ENCODE measurements at places on chromosomes 3 and 15. TPM values are rescaled to one million over a fixed set of nuclear protein-coding genes. Genes with fewer than 3 reads are reported as not detected.

- no peak for DNase-seq
These were observed 18.5 kb upstream of the C3orf62 start for GRCh38 chr3:49295489-49296058.

- DNase-seq = no peak
These were observed 962 bp downstream of the NMNAT3 start for GRCh38 chr3:139676632-139677387.

DNA sequence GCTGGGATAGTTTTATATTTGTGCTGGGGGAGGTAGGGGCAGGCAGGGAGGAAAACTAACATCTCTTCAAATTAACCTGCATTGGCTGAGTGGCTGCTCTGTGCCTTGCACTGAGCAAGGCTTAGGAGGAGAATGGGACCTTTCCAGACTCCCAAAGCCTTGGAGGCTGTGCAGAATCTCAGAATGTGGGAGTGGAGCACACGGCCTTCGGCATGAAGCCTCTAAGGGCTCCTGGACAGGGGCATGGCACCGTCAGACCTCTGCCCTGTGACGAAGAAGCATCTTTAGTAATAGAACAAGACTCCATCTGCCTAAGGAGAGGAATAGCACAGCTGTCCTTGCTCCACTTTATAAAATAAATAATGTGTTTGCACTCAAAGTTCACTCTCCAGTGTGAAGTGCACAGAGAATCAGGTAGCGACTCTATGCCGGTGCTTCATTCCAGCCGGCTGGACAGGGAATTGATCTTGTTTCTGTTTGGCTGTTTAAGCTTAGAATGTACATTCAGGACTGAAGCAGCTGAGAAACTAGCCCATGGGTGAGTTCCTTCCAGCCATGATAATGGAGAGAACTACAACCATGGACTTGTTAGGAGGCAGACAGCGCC is 228.5 kb upstream of the ADAMTS9 start:
- no peak for DNase-seq

GRCh38 chr3:16513141-16514020 is at the start of gene RFTN1:
RFTN1 (minus strand) TSS chr3:16513699; CDS start chr3:16493869, 19,830 bp downstream.
- DNase-seq = no peak

GRCh38 chr3:18098960-18099587 is 326.1 kb downstream of the SATB1 start:
- DNase-seq = peak; percentile 97

DNA sequence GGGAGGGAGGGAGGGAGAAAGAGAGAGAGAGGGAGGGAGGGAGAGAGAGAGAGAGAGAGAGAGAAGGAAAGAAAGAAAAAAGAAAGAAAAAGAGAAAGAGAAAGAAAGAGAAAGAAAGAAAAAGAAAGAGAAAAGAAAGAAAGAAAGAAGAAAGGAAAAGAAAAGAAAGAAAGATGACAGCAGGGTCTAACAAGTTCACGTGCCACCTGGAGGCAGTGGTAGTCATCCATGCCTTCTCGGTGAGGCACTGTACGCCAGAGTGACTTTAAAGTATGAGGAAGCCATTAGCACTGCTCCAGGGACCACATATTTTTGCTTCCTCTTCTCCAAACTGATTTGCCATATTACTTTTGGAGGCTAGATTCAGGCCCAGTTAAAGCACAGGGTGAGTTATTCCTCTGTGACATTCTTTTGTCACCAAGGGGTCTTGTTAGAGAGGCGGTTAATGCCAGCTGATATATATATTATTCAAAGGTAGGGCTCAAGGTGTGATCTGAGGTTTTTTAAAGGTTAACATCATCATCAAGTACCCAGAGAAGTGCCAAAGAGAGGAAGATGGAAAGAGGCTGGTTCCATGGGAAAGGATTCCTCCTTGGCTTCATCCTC is at the start of gene HTR3D:
HTR3D (plus strand) TSS at position 556 of the 606 bp plus-strand sequence; CDS start at position 556, 0 bp downstream.
- DNase-seq = peak; percentile 79

DNA sequence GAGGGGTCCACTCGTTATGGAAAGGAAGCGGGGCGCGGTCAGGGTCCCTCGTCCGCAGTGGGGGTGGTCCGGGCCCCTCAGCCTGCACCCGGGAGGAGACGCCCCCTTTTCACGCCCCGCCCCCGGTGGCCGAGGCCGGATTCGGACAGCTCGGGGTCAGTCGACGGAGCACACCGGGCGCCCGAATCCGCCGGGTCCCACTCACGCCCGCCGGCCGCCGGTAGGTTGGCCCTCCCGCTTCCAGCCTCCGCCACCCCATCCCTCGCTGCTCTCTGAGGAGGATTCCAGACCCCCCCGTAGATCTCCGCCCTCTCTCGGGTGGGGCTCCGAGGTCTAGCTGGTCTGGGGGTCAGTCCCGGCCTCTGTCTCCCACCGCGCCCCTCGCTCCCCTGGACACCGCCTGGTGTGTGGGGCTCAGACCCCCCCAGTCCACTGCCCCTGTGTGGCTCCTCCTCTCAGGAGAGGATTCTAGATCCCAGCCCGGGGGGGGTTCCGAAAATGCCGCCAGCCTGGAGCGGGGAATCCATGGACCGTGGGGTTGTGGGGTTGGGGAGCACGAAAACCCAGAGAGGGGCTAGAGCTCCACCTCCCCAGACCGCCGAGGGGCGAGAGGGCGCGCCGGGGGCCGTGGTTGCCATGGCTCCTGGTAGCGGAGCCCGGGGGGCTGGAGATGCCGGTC is 725 bp downstream of the CHL1 start:
- no peak for DNase-seq

Gene FBXW12
- total RNA-seq = not detected

Gene MKRN3
- not detected for total RNA-seq

Gene ILDR1
- 2.8 TPM for total RNA-seq

Gene EPHB3
- 0.17 TPM for total RNA-seq

Gene SUSD5
- 1.0 TPM for total RNA-seq

Gene REC114
- not detected for total RNA-seq

Measured in renal cortical epithelial cell (primary cell).